ENCODE measurements at places on chromosomes 1 and 21.

- no peak for DNase-seq
Observed at GRCh38 chr21:43934116-43934515, 69.1 kb downstream of the AGPAT3 start.

DNA sequence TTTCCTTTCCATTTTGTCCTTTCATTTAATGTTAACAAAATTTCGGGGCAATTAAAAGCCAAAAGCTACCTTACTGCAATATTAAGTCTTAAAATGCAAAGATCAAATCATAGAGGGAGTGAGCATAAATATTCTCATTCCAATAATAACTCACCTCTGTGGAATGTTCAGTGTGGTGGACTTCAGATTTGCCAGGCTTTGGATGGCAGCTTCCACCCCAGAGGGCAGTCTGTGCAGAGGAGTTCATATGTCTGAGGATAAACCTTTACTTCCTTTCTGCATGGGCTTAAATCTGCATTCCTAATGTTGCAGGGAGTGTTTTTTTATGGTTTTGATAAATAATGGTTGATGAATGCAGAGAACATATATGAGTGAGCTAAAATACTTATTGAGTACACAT is 16.3 kb downstream of the KIAA0040 start:
- DNase-seq: no peak

DNA sequence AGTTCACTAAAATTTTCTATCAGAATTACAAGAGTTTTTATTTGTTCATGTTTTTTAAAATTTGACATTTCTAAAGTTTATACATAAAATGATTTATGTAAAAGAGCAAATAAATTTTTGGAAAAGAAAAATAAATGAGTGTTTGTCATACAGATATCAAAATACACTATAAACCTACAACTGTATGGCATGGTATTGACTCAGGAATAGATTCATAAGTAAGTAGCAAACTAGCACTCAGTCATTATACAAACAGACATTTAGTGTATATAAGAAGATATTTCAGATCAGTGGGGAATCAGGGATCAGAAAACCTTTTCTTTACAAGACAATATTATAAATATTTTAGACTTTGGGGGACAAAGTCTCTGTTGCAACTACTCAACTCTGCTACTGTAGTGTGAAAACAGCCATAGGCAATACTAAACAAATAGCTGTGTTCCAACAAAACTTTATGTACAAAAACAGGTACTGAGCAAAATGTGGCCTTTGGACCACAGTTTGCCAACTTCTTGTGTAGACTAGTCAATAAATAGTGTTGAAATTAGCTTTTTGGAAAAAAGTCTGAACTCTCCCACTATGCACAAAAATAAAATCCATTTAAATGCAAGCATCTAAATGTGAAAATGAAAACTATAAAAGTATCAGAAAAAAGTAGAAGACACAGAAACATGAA is 508.8 kb upstream of the CAMK1G start:
- no peak for DNase-seq

- peak; percentile 48 for DNase-seq
Observed at GRCh38 chr1:201970334-201971159, 11.9 kb upstream of the RNPEP start.

DNA sequence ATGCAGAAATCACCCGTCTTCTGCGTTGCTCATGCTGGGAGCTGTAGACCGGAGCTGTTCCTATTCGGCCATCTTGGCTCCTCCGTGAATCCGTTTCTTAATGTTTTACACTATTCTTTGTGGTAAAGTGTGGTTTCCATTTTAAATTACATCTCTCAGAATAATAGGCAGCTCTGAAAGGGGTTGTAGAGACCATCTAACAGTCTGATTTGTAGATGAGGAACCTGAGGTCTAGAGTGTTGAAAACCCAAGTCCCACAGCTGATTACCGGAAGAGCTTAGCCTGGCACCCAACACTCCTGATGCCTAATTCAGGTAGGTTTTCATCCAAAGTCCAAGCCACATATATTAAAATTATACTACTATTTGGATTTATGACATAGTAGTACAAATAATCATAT is 144.0 kb downstream of the LEPR start:
- DNase-seq: no peak

DNA sequence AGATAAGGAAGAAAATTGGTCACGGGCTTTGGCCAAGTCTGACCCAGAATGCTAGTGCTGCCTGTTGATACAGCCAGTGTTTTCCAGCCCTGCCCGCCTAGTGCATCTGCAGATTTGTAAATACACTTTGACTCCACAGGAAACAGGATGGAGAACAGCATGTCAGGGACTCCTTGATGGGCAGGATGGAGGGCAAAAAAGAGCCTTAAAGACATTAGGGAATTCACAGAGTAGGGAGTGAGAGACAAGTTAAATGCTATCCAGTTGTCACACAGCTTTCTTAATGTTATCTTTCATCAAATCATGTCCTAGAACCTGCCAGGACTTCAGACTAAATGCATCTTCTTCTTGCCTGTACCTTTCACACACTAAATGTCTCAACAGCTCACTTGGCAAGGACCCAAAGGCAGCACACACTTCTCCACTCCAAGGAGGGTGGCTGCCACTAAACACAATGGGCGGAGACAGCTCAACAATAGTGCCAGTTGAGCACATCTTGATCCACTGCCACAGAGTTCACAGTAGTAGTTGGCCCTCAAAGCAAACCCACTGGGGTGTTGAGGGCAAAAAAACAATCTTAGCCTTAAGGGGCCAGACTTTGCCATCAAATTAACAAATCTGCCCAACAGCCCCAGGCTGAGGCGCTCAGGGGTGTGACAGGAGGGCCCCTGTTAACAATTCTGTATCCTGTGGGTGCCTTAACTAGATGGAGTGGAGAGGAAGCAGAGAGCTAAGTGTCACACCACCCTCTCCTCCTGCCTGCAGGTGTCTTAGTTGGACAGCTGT is 2.7 kb downstream of the HIVEP3 start:
- DNase-seq: no peak

DNA sequence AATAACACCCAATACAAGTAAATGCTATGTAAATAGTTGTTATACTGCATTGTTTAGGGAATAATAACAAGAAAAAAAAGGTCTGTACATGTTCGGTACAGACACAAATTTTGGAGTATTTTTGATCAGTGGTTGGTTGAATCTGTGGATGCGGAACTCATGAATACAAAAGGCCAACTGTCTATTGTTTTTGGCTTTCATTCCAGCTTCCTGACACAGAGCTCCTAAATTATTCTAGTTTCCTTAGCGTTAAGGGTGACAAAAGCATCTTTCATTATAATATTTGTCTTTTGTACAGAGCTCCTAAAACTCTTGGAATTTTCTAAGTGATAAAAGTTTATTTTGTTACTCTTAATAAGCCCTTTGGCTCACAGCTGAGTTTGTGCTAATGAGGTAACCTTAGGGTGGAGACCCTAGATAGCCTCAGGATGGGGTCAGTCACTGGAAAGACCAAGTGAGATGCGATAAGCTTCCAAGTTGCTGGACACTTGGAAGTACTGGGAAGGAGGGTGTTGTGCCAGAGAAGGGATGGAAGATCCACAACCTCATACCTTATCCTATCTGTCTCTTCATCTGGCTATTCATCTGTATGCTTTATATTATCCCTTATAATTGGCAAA is 57.4 kb upstream of the PRRC2C start:
- no peak for DNase-seq

DNA sequence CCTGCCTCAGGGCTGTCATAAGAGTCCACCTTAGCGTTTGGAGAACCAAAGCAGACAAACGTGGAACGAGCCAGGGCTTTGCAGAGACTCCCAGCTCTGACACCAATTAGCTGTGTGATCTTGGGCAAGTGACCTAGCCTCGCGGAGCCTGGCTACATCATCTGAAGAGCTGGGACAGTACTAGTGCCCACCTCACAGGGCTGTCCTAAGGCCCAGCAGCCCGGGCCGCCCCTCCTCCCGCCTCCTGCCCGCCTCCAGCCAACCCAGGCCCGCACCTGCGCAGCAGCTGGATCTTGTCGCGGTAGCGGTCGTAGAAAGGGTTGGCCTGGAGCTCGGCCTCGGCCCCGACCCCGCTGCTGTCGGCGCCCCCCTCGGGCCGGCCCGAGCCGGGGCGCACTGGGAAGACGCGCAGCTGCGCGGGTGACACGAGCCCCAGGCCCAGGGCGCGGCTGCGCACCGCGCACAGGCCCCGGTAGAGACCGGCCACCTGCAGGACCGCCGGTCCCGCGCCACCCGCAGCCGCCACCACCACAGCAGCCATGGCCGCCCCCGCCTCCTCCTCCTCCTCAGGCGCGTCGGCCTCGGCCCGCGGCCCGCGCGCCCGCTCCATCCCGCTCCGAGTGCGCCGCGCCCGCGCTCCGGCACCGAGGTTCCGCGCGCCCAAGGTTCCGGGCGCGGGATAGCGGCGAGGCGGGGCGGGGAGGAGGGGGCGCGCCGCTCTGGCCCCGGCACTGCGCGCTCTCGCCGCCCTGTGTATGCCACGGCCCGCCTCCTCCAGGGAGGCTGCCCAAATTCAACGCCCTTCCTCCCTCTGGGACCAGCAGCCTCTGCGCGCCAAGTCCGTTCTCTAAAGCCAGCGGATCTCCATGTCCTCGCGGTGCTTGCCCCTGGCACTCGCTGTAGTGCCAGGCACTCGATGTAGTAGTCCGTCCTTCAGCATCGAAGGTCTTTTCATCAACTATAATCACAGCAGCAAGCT is at the start of gene ATPAF1:
TSS of gene ATPAF1 (minus strand) at position 583 of the 979 bp plus-strand sequence. CDS start at position 541, 42 bp downstream.
- DNase-seq: peak; percentile 78

DNA sequence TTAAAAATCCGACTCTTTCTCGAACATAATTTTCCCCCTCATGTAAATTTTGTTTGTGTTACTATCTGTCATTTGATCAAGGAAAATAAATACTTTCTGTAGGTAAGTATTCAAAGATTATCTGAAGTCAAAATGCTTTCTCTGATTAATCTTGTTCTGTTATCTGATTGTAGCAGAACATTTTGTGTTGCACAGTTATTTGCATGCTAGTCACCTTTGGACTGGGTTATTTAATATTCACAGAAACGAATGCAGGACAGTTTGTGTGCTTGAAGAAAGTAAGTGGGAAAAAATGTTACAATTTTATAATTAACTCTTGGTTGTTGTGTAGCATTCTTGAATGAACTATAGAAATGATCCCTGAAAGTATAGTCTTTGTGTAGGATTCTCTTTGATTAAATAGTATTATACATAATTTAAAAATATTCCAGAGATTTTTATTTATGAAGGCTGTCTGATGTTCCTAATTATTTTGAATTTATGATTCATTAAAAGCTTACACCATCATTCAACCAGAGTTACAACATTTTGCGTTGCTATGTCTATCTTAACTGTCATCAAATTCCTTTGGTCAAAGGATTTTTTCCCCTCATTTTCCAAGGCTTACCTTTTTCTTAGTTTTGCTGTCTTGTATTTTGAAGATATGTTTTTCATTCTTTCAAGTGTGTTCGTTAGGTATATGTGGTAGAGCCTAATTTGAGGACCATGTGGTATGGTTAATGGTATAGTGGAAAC is 176.6 kb downstream of the GIPC2 start:
- DNase-seq: peak; percentile 20

DNA sequence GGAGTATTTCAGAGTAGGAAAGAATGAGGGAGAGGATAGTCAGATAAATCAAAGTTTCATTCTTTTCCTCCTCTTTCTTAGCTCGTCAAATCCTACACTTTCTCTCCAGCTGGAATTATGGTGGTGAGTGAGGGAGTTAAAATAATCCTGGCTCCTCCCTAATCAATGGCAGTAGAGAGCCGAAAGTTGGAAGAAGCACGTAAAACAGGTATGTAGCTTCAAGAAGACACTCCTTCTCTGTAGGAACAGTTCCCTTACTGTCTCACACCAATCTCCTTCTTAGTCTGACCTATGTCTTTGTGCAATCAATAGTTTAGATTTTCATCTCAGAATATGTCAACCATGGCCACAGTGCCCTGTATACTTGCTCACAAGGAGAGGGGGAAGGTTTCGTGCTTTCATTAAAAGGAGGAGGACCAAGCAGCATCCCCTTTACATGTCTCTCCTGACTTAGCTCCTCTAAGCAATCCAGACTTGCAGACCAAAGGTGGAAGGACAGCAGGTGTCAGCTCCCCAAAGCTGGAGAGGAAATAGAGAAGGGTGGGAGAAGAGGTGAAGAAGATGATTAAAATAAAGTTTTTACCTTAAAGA is 878 bp downstream of the MINDY1 start:
- no peak for DNase-seq

DNA sequence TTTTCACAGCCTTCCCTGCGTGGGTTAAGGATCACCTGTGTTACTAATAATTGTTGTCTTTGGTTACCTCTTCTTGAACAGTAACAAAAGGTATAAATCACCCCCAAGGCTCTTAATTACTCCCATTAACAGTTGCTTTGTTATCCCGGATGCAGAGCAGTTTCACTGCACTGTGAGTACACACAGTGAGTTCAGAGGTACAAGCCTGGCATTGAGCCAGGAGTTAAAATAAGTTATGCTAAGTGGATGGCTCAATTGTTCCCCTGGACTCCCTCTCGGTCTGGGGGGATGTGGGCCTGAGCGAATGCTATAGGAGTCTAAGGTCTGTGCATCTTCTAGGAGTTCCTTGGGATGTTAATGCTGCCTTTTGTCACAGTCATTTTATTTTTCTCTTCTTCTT is 258.3 kb downstream of the ATG4C start:
- DNase-seq: no peak

- DNase-seq: no peak
Observed at GRCh38 chr21:42661688-42662429, 8.4 kb downstream of the PDE9A start.

- DNase-seq: peak; percentile 28
Observed at GRCh38 chr1:112849425-112850033, 106.5 kb downstream of the SLC16A1 start.

DNA sequence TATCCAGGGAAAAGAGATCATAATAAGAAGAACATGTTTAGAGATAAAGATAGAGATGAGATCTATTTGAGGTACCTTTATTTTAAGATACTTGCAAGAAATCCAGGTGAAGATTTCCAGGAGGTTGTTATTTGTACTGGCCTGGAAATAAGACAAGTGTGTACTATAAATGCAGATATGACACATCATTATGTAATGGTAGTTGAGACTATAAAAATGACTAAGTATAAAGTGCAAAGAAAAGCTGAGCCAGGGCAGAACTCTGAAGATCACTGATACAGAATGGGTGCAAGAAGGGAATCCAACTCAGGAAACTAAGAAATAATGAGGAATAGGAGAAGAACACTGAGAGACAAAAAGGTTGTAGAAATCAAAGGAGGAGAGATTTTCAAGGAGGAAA is 378.2 kb upstream of the PBX1 start:
- no peak for DNase-seq

- DNase-seq: peak; percentile 62
Observed at GRCh38 chr1:30779294-30780071, 21.9 kb upstream of the LAPTM5 start.

DNA sequence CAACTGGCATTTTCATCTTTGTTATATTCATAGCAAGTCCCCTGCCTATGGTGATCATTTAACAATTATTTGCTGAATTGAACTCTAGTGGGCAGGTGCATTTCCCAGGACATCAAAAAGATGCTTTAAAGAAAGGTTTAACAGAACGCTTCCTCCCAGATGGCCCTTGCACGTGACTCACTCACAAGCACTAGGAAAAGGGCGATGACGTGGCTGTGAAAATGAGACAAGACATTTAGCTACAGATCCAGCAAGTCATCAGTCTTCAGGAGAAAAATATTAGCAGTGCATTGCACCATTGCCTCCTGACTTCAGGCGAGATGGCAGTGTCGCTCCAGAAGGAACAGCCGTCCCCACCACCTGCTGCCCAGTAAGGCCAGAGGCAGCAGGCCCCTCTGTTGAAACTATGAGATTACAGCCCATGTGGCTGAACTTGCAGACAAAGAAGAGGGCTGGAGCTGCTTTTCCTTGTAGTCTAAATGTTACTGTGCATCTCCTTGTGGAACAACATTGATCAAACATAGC is 37.2 kb downstream of the DSCAM start:
- no peak for DNase-seq
